ENCODE measurements at places on chromosomes 16 and 17. TPM values are rescaled to one million over a fixed set of nuclear protein-coding genes. Genes with fewer than 3 reads are reported as not detected.

TBC1D3H gene
- total RNA-seq, result not detected

ANKRD40CL gene
- not detected for total RNA-seq

DNA sequence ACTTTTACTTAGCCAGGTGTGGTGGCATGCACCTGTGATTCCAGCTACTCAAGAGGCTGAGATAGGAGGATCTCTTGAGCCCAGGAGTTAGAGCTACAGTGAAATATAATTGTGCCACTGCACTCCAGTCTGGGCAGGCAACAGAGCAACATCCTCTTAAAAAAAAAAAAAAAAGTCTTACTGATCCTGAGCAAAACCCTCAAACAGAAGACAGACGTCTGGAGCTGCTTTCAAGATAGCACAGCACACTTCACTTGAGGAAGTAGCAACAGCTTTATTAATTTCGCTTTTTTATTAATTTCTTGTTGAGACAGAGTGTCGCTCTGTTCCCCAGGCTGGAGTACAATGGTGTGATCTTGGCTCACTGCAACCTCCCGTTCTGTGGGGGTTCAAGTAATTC is 10.2 kb upstream of the GGA2 start:
- DNase-seq, result no peak

- no peak for DNase-seq
Measured at GRCh38 chr16:27202923-27203506, 311 bp upstream of the KDM8 start.

NPIPB9 gene
- 2.3 TPM for total RNA-seq

DNA sequence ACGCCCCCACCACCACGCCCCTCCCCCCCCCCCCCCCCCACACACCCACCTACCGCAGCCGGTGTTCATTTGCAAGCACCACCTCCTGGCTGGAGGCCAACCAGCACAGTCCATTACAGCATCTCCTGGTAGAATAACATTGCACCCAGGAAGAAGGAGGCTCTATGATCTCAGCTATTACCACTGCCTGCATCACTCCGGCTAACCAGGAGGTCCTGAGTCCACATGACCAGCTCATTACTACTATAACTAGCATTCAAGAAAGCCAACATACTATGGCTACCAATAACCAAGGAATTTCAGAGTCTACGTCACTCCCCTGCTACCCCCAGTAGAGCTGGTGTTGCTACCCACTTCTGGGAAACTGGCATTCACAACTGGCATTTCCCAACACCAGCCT is 81.1 kb upstream of the ALOX12 start:
- no peak for DNase-seq

- no peak for DNase-seq
Measured at GRCh38 chr16:23905027-23905426, 69.2 kb downstream of the PRKCB start.

DNA sequence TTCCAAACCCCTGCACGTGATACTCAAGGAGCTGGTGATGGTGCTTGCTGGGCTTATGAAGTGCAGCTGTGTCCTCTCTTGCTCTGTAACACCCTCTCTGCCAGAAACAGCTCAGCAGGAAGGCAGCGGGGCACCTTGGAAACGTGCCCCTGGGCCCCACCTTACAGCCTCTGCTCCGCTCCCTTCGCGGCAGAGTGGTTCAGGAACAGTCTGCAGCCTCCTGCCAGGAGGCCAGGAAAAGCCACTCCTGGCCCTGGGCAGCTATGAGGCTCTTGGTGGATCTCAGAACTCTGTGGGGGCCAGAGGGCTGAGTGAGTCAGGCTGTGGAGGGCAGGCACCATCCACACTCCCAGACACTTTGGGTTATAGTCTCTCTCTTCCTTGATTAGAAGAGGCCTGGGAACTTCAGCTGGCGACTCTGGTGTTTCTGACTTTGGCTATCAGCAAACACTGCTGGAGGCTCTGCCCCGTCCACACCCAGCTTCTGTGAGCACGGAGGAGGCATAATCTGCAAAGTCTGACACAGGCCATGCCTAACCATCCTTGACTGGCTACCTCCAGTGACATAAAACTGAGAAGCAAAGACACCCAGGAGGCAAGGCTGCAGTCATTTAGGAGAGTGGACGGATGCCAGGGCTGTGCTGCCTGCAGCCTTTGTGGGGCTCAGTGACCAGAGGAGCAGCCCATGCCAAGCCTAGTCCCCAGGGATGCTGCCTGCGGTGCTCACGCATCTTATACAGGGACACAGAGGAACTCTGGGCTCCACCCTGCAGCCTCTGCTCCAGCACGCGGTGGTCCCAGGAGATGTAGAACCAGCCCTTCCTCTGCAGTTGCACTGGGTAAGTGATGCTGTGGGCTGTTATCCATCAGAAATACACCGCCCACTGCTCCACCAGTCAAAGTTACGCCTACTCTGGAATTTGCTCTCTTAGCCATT is 65.3 kb downstream of the METRNL start:
- no peak for DNase-seq
